Common myeloid progenitor, CD34-positive (primary cell): ENCODE measurements at places on chromosomes 5 and 9.
A peak's percentile ranks its signal among the peaks of the same experiment; 100 is the strongest.

DNA sequence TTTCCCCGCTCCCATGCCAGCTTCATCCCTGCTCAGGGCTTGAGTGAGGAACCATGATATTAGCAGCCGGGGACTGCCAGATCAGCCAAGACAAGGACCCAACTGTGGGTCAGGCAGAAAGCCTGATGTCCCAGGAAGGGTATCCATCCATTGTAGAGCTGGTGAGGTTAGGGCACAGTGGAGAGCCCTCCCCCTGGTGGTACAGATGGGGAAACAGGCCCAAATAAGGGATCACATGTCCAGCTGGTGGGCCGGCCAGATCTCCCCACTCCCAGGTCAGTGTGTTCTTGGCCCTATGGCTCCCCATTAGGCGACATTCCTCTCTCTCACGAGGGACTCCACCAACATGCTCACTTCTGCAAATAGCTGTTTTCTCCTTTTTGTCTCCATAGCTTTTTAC, 9.0 kb downstream of the CDX1 start:
- peak; percentile 35 for DNase-seq

GRCh38 chr9:14533867-14534640, 159.2 kb downstream of the ZDHHC21 start:
- no peak for DNase-seq

GRCh38 chr5:34599471-34600117, 56.5 kb upstream of the RAI14 start:
- DNase-seq: no peak

GRCh38 chr9:13088720-13089427, 190.6 kb downstream of the MPDZ start:
- peak; percentile 62 for DNase-seq

- peak; percentile 79 for DNase-seq
Observed at GRCh38 chr5:159100025-159100781, 487 bp upstream of the EBF1 start.
